ENCODE measurements at places on chromosomes 4 and X.

DNA sequence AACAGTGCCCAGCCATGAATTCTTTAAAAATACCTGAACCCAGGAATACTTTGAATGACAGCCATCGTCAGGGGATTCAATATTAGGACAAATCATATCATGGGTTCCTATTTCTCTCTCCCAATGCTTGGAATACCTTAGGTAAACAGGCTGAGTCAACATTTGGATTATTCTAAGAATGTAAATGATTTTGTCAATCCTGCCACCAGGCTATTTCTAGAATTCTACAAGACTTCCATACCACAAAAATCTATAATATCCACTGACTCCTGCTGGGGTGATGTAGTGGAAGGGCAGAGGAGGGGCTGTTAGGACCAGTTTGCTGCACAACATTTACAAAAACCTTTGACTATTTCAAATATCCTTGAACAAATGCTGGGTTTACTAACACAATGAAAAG lies 65.2 kb downstream of the IGFBP7 start:
- no peak for DNase-seq

GRCh38 chr4:16897991-16898827 lies at the start of gene LDB2:
Gene LDB2 (minus strand): TSS chr4:16898645.
- no peak for DNase-seq

- no peak for DNase-seq
Observed at GRCh38 chr4:123444290-123444731, 47.7 kb downstream of the SPRY1 start.

GRCh38 chrX:88526385-88526784 lies 220.6 kb upstream of the CPXCR1 start:
- no peak for DNase-seq

GRCh38 chr4:39427520-39428114 lies 20.9 kb downstream of the KLB start:
- DNase-seq = no peak

GRCh38 chr4:169723207-169723965 lies 34.4 kb downstream of the HPF1 start:
- DNase-seq = no peak

DNA sequence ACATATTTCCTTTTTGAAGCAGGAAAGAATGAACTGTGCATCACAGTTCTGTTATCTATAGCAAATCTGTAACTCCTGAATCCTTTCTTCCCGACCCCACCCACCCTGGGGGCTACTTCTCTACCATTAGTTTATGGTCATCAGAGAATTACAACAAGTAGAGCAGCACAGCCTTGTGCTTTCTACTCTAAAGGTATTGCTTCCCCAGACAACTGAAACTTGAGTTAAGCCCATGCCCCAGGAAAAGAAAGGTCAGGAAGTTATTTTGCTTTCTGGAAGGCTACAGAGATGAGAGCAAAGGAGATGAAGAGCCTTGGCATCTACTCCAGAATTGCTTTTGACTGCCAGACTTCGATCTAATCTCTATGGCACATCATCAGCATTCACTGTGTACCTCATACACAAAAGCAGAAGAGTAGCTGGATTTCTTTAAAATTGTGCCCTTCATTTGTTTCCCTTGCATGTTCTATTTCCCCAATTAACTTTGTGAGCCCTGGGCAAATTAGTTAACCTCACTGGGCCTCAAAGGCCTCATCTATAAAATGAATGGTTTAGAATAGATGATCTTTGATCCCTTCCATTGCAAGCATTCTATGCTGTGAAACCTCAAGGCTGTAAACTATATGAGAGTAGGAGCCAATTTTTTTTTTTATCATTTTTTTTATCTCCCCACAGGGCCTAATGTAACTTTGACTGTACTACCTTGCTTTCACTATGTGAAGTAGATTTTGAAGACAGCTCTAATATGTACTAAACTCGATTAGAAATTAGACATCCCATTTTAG lies 595.6 kb downstream of the RPA4 start:
- DNase-seq = no peak

GRCh38 chr4:147174591-147174990 lies 228.9 kb upstream of the TTC29 start:
- no peak for DNase-seq

GRCh38 chr4:77827343-77827742 lies 8.2 kb upstream of the CNOT6L start:
- no peak for DNase-seq

DNA sequence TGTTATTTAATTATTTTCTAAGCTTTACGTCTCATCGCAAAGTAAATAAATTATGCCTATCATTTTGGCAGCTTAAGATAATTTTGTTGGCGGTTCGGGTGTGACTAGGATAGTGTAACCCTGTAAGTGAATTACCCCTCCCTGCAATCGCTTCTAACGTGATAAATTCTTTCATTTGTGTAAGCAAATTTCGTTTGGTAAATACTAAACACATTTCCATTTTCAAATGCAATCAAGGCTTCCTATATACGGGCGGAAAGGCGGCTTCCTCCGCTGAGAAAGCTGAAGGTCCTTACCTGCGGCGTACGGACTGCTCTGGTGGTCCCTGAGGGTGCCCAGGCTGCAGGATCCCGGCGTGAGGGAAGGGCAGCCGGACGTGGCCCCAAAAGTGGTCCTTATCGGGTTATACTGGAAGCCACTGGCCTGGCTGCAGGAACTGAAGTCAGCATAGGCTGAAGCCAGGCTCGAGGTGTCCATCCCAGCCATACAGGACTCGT lies 403 bp downstream of the PHOX2B start:
- DNase-seq = no peak

GRCh38 chrX:17990532-17990931 lies 129.4 kb upstream of the RAI2 start:
- no peak for DNase-seq

- no peak for DNase-seq
Observed at GRCh38 chrX:144275367-144275766, 391.5 kb downstream of the UBE2NL start.

DNA sequence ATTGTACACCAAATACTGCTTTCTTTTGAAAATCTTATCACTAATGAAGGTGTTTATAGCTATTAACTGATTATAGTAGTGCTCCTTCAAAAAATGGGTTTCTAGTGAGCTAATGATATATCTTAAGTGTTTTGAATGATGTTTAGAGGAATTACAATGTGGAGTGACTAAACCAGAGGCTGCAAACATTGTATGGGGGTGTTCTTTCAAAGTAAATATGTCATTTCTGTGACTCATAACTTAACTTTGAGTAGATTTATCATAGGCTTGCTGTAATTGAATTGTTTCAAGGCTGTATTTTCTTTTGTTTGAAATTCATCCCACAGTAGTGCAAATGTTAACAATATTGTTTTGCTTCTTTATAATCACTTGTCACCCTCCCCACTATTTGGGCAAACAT lies 141.6 kb downstream of the IL1RAPL2 start:
- DNase-seq = no peak

DNA sequence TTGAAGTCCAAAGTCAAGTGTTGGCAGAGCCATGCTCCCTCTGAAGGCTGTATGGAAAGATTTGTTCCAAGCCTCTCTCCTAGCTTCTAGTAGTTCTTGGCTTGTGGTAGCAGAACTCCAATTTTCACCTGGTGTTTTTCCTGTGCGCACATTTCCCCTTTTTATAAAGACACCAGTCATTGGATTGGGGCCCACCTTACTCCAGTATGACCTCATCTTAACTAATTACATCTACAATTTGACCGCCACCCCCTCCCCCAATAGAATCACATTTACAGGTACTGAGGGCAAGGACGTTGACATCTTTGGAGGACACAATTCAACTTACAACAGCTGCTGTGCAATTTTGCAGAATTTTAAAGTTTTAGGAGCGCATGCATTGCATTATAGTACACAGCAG lies 16.8 kb downstream of the RAB39B start:
- no peak for DNase-seq

DNA sequence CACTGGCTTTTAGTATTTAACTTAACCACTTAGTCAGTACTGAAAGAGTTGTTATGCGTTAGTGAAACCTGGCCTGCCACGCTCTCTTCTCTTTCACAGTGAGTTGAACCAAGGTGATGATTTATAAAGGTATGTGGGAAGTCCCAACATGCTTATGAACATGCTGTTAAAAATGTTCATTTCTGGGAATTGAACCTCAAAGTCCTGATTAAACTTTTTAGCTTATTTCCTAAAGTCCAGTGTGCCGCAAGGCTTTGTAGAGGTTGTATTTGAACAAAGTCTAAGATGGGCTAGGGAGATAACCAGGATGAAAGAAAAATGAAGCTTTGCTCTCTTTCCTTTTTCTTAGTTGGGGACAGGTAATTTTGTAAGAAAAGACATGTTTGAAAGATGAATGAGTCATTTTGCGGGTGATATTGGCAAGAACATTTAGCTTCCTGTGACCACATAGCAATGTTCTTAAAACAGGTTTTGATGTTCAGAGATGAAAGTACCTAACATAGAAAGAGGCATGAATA lies 270.3 kb downstream of the DTHD1 start:
- no peak for DNase-seq

GRCh38 chr4:168677063-168677462 lies 180.2 kb downstream of the PALLD start:
- DNase-seq = no peak

DNA sequence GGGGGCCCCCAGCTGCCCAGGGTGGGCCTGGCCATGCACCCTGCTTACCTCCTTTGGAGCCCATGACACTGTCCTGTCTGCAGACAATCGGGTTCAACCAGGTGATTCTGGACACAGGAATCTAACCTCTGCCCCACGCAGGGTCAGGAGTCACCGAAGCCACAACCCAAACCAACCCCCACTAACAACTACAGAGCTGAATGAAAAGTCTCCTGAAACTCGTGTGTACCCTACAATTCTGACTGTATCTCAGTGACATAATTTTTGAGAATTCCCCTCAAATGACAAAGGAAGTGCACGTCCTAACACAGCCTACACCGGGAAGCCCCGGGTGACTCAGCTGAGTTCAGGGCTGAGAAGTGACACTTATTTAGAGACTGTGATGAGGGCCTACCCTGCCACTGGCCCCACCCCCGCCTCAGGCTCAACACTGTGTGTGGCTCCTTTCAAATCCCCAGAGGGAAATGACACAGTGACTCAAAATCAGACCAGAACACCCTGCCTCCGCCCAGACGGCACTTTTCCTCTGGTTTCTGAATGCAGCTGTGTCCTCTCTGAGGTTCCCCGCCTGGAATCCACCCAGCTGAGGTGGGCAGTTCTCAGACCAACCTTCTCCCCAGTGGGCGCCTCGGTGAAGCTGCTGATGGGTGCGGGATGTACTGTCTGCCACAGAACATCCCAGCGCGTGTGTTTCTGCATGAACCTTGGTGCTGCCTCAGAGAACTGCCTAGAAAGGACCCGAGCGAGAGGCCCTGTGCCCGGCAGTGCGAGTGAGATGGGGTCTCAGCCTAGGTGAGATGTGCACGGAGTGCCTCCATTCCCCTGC lies 9.9 kb downstream of the TNIP2 start:
- peak; percentile 59 for DNase-seq

DNA sequence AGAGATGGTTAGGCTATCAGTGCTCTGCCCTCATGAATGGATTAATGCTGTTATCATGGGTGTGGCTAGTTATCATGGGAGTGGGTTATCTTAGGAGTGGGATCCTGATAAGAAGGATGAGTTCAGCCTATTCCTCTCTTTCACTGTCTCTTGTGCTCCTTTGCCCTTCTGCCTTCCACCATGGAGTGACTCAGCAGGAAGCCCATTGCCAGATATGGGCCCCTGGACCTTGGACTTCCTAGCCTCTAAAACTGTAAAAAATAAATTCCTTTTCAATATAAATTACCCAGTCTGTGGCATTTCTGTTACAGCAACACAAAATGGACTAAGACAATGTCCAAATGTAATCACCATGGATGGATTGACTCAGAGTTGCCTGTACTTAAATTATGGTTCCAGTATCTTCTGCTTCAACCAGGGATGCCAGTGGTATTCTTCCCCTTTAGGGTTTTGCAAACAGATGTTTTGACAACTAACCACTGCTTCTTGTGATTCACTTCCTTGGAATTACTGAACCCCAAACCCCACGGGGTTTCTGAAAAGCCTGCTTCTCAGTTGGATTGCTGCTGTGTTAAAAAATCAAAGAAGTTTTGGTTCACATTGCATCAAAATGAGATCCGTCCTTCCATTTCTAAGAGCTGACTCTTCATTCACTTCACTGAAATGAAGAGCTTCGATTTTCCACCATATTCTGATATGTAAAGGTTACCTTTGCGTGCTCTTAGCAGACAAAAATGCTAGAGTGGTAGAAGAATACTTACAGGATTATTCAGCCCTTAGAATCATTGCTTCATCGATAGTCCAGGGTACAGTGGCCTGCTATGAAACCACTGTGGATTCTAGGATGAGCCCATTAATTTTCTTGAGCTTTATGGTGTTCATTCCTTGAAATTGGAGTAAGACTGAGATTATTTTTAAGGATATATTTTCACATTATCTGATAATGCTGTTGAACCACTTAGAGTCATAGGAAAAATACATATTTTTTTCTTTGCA lies 107.7 kb downstream of the FRMPD4 start:
- no peak for DNase-seq

- no peak for DNase-seq
Observed at GRCh38 chrX:46712764-46713163, 46.2 kb downstream of the SLC9A7 start.

GRCh38 chr4:81471298-81471587 lies 464 bp downstream of the RASGEF1B start:
- no peak for DNase-seq

- DNase-seq = no peak
Observed at GRCh38 chr4:63618883-63619718, 790.1 kb downstream of the TECRL start.

- no peak for DNase-seq
Observed at GRCh38 chr4:123106747-123107146, 184.3 kb upstream of the NUDT6 start.

GRCh38 chr4:185394568-185395237 lies 1.0 kb downstream of the LRP2BP start:
- no peak for DNase-seq

DNA sequence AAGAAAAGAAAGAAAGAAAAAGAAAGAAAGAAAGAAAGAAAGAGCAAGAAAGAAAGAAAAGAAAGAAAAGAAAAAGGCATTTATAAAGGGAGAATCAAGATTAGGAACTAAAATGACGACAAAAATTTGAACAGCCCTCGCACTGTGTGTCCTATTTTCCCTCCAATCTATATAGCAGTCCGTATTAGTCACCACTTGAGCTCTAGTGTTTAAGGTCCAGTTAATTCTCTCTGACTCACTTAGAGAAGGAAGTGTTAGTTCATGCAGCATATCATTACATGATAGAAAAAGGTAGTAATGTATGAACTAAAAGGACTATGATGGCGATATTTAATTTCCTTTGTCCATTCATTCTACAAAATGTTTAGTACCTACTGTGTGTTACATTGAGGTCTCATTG lies 122.7 kb downstream of the CBLL2 start:
- no peak for DNase-seq

GRCh38 chrX:51487960-51488267 lies 8.5 kb downstream of the NUDT11 start:
- DNase-seq = no peak

DNA sequence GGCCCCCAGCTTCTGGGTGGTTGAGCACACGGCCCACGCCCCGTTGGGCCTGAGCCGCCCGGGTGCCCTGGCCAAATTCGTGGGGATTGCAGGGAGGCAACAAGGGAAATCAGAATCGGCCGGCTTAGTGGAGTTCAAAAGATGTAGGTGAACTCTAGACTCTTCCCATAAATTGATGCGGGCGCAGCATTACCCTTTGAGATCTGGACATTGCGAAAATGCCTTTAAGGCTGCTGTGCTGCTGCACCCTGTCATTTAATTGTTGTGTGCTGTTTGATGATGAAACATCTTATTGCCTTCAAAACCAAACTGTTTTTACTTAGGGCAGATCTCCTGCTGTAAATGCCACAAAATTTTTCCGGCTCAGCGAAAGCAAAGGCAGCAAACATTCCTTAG lies 409 bp upstream of the MPP1 start:
- no peak for DNase-seq

- DNase-seq = no peak
Observed at GRCh38 chrX:119218198-119218597, 17.9 kb upstream of the PGRMC1 start.

- no peak for DNase-seq
Observed at GRCh38 chr4:78606530-78607095, 55.0 kb downstream of the ANXA3 start.
